ENCODE measurements at places on chromosomes 4 and X. TPM values are rescaled to one million over a fixed set of nuclear protein-coding genes. Genes with fewer than 3 reads are reported as not detected.
A peak's percentile ranks its signal among the peaks of the same experiment; 100 is the strongest.

DNA sequence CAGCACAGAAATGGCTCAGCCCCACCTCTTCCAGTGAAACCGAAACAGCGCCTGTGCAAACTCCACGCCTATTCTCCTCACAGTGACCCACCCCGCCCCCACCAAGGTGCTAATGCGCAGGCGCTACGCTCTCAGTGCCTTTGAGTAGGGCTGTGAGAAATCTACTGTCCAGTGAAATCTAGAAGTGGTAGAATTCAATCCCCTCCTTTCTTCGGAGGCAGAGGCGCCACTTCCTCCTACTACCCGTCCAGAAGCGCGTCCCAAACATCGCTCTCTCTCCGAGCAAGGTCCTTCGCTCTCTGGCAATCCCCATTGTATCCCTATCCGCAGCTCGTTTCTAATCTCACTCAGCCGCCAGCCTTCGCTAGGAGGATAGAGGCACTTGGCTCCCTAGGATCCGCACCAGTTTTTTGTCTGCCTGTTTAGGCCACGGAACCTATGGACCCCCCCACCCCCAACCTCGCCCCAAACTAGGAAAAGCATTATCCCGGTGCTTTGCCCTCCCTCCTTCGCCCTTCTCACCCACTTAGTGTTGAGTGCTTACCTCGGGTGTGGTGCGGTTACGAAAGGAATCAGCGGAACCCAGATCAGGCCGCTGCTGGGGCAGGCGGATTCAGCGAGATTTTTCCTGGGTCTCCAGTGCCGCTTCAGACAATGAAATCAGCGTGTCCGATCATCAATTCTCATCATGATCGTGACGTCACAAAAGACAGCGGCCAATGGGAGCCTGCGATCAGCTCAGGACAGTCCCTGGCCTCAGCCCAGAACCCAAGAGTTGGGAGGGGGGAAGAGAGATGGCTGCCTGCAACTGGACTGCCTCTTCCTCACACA lies at the start of gene HDX:
TSS of gene HDX (minus strand) at position 656 of the 831 bp plus-strand sequence. CDS start 27,056 bp downstream, outside the sequence.
- peak; percentile 71 for DNase-seq

NDST3 gene
- 3.2 TPM for polyA plus RNA-seq

GRCh38 chr4:102687982-102688433 lies 72.8 kb downstream of the MANBA start:
- no peak for DNase-seq

DNA sequence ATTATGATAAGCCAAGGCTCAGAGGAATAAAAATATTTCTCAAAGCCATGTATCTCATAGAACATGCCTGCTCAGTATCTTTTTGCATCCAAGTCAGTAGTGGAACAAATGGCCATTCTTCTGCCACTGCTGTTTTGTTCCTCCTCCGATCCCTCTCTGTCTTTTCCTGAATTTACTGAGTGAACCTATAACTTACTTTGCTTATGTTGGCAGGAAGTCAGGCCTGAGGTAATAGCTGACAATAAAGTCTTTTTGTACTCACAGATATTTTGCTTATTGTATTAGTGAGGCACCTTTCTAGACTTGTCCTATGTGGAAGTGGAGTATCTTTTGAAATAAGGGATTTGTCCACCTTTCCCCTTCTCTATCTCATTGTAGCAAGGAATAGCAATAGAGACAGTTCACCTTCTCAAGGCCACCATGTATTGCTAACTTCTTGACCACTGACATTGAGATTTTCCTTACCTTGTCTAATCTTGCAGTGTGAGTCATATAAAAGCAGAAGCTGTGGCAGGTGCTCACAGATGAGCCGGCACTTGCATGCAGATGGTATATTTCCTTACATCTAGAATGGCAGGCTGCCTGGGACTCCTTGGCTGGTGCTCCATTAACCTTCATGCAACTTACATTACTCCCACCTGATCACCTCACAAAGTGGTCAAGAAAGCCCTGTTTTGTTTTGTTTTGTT lies 68.2 kb downstream of the AGTR2 start:
- DNase-seq = no peak

DNA sequence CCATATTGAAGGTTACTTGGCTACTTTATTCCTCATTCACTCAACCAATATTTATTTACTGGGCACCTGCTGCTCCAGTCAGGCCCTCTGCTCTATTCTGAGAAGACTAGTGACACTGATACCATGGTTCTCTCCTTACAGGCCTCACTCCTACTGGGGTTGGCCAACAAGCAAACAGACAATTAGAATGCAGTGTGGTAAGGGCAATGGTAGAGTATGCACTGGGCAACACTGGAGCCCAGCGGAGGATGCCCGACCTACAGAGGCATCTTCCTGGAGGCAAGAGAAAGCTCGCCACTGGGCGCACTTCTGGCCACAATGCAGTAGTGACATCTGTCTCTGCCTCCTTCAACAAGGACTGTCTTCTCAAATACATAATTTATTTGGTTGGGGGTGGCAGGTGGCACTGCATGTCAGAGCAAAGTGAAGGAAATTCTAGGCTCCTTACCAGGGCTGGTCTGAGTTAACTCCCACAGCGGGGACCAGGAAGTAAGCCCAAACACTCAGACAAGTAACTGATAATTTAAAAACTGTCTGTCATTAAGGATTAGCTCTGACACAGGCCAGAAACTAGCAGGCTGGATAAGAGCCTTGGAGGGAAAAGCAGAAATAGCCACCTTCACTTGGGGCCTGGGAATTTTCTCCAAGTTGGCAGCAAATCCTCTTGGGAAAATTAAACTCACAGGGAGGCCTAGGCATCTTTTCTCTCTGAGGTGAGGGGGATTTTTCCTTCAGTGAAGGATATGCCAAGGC lies 150.7 kb upstream of the EOLA2 start:
- no peak for DNase-seq

GRCh38 chr4:139794158-139794954 lies 128.7 kb downstream of the MGST2 start:
- DNase-seq = no peak

DNA sequence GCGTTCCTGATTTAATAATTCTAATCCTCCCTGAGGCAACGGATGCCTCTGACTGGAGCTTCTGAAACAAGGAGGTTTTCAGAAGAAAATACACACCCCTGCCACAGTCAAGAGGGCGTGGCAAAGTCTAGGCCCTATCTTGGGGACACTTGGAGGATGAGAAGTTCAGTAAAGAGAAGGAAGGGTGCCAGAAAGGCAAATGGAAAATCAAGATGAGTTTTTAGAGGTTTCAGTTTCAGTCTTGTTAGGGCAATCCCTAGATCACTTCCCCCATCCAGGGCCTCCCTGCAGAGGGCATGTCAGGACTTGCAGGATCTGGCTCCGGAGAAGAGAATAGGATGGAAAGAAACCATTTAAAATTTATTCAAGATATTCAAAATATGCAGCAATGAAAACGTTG lies 28.5 kb upstream of the FGF2 start:
- no peak for DNase-seq

GRCh38 chrX:84710611-84711010 lies 208.4 kb upstream of the HDX start:
- no peak for DNase-seq

GRCh38 chr4:121034017-121034416 lies 38.3 kb downstream of the NDNF start:
- no peak for DNase-seq

FAM9C gene
- 0.33 TPM for polyA plus RNA-seq

DNA sequence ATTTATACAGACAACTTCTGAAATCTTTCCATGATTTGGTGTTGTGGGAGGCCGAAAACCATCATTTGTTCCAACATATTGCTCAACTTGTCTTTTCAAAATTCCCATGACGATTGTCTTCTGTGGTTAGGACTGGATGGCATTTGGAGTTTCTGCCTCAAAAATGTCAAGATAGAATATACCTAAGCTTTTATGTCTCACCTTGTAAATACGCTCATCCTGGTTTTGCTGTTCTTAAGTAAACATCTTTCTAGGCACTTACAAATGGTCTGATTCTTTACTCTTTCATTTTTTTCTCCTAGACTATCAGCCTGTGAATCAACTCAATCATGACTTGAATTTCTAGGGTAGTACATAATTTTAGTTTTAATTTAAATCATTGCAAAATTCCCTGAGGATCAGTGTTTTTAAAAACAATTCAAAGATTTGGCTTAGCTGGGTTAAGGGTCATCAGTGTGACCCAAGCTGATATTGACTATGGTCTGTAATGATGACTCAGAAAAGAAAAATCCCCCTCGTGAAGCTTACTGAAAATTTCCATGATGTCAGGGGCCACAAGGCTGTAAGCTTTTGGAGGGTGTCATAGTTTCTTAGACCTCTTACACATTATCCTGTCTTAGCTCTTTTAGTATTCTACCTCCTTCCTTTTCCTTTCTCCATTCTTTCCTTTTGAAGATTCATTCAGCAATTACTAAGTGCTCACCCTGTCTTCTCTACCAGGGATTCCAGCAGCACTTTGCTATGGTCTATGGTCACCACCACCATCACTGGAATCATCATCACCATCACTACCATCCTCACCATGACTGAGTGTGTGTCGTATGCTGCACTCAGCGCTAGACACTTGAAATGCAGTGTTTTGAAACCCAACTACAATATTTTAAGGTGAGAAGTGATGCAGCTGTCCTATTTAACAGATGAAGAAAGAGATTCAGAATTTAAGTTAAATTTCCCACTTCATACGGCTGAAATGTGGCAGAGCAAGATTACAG lies 124.4 kb downstream of the CPE start:
- no peak for DNase-seq

GRCh38 chrX:15953801-15954200 lies 99.2 kb upstream of the AP1S2 start:
- no peak for DNase-seq

- no peak for DNase-seq
Measured at GRCh38 chr4:179325181-179325580, 1882.9 kb upstream of the AGA start.

DNA sequence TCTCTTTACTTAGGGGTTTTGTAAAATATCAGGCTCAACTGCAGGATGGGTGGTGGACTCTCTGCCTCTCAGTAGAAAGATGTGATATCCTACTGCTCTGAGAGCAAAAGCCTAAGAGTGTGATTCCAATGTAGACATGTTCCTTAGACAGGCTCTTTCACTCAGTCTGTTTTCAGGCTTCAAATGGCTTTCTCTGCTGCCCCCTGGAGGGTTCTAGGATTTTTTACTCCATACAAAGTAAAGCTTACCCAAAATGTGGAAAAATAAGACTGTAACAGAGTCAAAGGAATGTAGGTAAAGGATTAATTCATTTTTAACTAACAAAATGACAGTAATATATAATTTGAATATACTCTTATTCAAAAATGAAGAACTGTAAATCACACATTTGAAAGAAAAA lies 32.1 kb downstream of the ZGRF1 start:
- DNase-seq = peak; percentile 45

DIPK2B gene
- 8.3 TPM for polyA plus RNA-seq

AFP gene
- polyA plus RNA-seq = 1,085 TPM

MAGEB1 gene
- not detected for polyA plus RNA-seq

GRCh38 chr4:121642876-121643585 lies 53.7 kb downstream of the ANXA5 start:
- no peak for DNase-seq

DNA sequence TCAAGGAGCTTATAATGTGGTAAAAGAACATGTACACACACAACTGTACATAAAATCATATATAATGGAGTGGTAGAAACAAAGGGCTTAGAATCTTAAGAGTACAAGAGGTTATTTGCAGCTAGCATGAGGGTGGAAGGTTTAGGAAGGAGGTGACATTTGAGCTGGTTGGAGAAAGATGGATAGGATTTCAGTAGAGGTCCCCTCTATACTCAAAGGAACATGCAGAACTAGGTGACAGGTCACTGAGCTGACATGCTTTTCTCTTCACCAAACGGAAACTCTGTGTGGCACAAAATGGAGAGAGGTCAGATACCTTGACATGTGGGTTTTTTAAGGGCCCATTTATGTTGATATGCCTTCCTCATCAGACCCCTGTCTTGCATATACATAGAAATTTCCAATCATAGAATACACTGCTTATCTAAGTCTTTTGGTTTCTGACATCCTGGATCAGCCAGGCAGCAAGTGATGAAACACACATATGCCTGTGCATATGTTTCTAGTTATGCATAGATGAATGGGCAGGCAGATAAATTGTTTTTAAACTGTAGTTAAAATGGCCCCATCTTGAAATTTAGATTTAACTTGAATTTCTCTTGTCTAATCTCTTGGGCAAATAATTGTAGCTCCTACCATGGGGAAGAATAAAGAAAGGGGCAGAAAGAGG lies 29.3 kb downstream of the CLCN5 start:
- DNase-seq = no peak

GRCh38 chrX:132810488-132810887 lies 147.9 kb downstream of the HS6ST2 start:
- DNase-seq = no peak

DNA sequence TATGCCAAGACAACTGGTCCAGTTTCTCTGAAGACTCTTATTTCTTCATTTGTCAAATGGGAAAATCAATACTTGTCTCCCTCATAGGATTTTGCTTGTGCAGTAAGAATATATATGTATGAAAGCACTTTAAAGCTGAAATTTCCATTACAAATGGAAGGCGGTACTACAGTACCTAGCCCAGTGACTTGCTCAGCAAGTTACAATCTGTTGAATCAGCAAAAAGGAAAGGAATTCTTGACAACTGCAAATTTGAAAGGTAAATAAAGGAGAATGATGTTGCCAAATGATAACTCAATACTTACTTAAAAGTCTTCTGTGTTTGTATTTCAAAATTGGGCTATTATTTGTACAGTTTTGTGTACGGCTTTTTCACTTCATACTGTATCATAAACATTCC lies 71.1 kb downstream of the PKD2 start:
- DNase-seq = no peak

TRPC3 gene
- polyA plus RNA-seq = 1.0 TPM

GRCh38 chr4:24917076-24917856 lies 4.4 kb upstream of the CCDC149 start:
- DNase-seq = no peak

- DNase-seq = no peak
Measured at GRCh38 chrX:1587161-1587560, 4.2 kb upstream of the AKAP17A start.

GRCh38 chr4:78642934-78643333 lies 91.4 kb downstream of the ANXA3 start:
- DNase-seq = no peak

NEIL3 gene
- polyA plus RNA-seq = 5.9 TPM

CTAG1A gene
- polyA plus RNA-seq = not detected

DNA sequence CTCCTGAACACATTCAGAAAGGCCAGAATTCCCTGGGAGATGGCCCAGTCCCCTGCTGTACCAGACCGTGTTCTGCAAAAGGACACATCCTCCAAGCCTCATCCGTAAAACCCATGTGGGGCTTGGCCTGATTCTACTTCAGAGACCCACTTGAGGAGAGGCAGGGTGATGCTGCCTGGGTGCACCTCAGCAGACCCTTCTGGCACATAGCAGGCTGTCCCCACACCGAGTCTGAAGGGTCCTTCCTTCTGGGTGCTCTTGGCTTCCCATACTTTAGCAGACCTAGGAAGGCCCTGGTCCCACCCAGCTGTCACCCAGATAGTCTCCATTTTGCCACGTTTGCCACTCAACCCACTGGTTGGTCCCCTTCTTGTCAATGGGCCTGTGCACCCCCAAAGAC lies 270.1 kb upstream of the AGTR2 start:
- DNase-seq = no peak

HGFAC gene
- 2.2 TPM for polyA plus RNA-seq

DNA sequence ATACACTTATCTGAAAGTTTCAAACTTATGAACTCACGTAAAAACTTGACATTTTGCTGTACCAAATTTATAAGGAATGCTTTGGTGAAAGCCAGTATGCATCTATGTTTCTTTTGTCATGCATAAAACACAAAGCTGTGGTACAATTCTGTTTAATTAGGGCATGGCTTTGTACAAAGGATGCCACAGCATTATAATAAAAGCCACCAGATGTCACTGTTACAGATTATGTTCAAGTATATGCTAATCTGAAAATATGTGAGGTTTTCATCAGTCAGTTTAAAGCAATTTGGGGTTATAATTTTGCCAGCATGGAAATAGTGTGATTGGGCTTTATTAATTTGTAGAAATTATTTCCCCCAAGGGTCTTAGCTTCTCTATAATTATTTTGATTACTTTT lies 69.0 kb downstream of the ATOH1 start:
- DNase-seq = no peak

Measured in left renal cortex interstitium (tissue), 4 donors.